ENCODE measurements at places on chromosomes 4 and X. TPM values are rescaled to one million over a fixed set of nuclear protein-coding genes. Genes with fewer than 3 reads are reported as not detected.

DNA sequence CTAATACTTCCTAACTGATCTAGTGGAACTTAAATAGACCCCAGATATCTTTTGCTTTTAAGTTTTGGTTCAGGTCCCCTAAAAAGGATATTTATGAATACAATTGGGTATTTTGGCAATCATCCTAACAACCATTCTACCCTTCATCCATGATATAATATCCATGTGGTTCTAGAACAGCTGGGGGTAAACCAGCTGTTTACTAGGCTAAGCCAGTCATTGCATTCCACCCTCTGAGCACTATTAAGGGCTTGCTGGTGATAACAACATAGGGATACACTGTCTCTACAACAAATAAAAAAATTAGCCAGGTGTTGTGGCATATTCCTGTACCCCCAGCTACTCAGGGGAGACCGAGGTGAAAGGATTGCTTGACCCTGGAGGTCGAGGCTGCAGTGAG, 54.8 kb upstream of the MAPK10 start:
- H3K4me3 ChIP-seq, result no peak overlapping the region
- H3K27me3 ChIP-seq, result peaks cover 25% of the 10 kb centered on the region
- no peak overlapping the region for H3K27ac ChIP-seq
- H3K36me3 ChIP-seq, result no peaks in the 10 kb centered on the region
- ATAC-seq, result no peak

- H3K36me3 ChIP-seq, result no peaks in the 10 kb centered on the region
- no peak overlapping the region for H3K27ac ChIP-seq
- H3K4me1 ChIP-seq, result no peaks in the 10 kb centered on the region
- ATAC-seq, result no peak
- no peak overlapping the region for H3K4me3 ChIP-seq
Measured at GRCh38 chrX:129318375-129318774, 204.9 kb downstream of the SMARCA1 start.

- no peaks in the 10 kb centered on the region for H3K4me1 ChIP-seq
- no peak overlapping the region for H3K27ac ChIP-seq
Measured at GRCh38 chr4:150253965-150254630, 175.9 kb downstream of the DCLK2 start.

- ATAC-seq, result peak; percentile 91
- H3K4me3 ChIP-seq, result peak overlapping the region; percentile 81
- H3K4me1 ChIP-seq, result peaks cover 24% of the 10 kb centered on the region
- peak overlapping the region; percentile 95 for H3K27ac ChIP-seq
- H3K27me3 ChIP-seq, result no peaks in the 10 kb centered on the region
- peaks cover 1% of the 10 kb centered on the region for H3K36me3 ChIP-seq
Measured at GRCh38 chrX:79182616-79183015, 38.1 kb downstream of the GPR174 start.

GRCh38 chr4:71713611-71714203, 70.2 kb downstream of the GC start:
- no peaks in the 10 kb centered on the region for H3K4me1 ChIP-seq
- no peak overlapping the region for H3K4me3 ChIP-seq
- H3K36me3 ChIP-seq, result no peaks in the 10 kb centered on the region
- no peak overlapping the region for H3K27ac ChIP-seq
- no peaks in the 10 kb centered on the region for H3K27me3 ChIP-seq
- ATAC-seq, result no peak

DNA sequence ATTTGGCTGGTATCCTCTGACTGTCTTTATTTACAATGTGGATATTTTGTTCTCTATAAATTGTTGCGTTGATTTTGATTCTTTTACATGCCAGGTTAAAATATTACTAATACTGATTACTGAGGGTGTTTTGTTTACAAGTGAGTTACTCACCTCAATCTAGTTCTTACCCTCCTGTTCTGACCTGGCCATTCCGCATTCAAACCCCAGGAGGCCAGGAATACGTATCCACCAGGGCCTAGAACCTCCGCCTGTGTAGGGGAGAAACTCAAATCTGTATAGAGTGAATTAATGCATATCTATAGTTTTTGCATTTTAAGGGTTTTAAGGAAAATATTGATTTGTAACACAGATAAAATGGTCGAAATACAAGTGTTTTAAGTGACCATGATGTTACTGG, 2.6 kb upstream of the ZFP42 start:
- no peak overlapping the region for H3K27ac ChIP-seq
- H3K4me1 ChIP-seq, result no peaks in the 10 kb centered on the region
- no peak for ATAC-seq
- H3K27me3 ChIP-seq, result peaks cover 7% of the 10 kb centered on the region
- no peaks in the 10 kb centered on the region for H3K36me3 ChIP-seq
- no peak overlapping the region for H3K4me3 ChIP-seq

DNA sequence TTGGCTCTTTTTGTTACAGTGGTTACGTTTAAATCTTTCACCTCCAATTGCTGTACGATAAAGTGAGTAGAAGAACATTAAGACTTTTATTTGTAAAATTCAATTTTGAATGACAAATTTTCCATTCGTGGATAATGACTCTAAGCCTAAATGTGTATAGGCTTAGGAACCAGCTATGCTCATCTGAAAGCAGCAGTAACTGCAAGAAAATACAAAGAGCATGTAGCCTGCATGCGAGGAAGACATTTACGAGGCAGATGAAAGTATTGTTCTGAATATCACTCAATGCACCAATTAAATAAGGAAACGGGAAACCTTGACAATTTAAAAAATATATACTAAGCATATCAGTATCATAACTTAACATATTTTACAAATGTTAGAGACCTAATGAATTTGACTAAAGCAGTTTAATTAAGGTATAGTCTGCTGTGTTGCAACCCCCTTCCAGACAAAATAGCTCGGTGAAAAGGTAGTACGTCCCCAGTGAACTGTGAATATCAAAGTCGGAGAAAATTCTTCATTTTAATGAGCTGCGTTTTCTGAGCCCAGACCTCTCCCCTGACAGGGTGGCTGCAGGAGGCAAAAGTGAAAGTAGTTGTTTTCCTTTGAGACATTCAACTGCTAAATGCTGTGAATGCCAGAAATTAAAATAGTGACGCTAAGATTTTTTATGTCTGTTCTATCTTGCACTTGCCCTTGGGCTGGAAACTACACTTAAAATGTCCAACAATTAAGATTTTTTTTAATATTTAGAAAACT, 1236.5 kb upstream of the TENM3 start:
- ATAC-seq, result no peak
- no peaks in the 10 kb centered on the region for H3K4me1 ChIP-seq
- H3K27me3 ChIP-seq, result no peaks in the 10 kb centered on the region
- H3K36me3 ChIP-seq, result no peaks in the 10 kb centered on the region
- no peak overlapping the region for H3K27ac ChIP-seq

- H3K27ac ChIP-seq, result no peak overlapping the region
- H3K4me1 ChIP-seq, result no peaks in the 10 kb centered on the region
- no peak overlapping the region for H3K4me3 ChIP-seq
- H3K27me3 ChIP-seq, result no peaks in the 10 kb centered on the region
- no peak for ATAC-seq
- no peaks in the 10 kb centered on the region for H3K36me3 ChIP-seq
Measured at GRCh38 chrX:34810916-34811315, 131.7 kb upstream of the FAM47B start.

GRCh38 chrX:14777525-14777924, 95.3 kb downstream of the FANCB start:
- no peak overlapping the region for H3K4me3 ChIP-seq
- no peaks in the 10 kb centered on the region for H3K4me1 ChIP-seq
- no peaks in the 10 kb centered on the region for H3K36me3 ChIP-seq

GRCh38 chr4:2745981-2746806, 9.9 kb downstream of the TNIP2 start:
- ATAC-seq, result peak; percentile 96
- H3K4me3 ChIP-seq, result peak overlapping the region; percentile 84
- H3K27me3 ChIP-seq, result no peaks in the 10 kb centered on the region
- peaks cover 25% of the 10 kb centered on the region for H3K4me1 ChIP-seq

The MFAP3L gene
- 0.66 TPM for total RNA-seq

The GAB3 gene
- 12.1 TPM for total RNA-seq

The TXK gene
- total RNA-seq, result 26.8 TPM

The ABCB7 gene
- total RNA-seq, result 76.9 TPM

The MAGED1 gene
- 40.4 TPM for total RNA-seq

Measured in activated T-helper 17 cell treated with anti-CD3 and anti-CD28 coated beads, Interleukin-2, amount 50 U/mL, for 72 hours (primary cell).